ENCODE measurements at places on chromosomes 5 and 9. TPM values are rescaled to one million over a fixed set of nuclear protein-coding genes. Genes with fewer than 3 reads are reported as not detected.

Gene PLPPR1
- total RNA-seq, result not detected

- no peak for DNase-seq
Observed at GRCh38 chr5:107951309-107951708, 280.6 kb upstream of the EFNA5 start.

DNA sequence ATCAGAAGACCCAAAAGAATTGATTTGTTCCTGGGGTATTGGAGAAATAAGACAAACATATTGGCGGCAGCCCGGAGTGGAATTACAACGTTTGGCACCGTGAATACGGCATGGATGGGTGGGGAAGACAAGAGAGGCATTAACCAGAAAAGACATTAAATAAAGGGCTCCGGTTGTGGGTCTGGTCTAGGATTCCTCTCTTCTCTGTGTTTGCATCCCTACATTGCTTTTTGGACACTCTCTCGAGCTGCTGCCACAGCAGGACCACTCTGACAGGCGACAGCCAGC, 138.7 kb upstream of the PALM2AKAP2 start:
- DNase-seq, result no peak

Gene TDRD7
- total RNA-seq, result 3.0 TPM

DNA sequence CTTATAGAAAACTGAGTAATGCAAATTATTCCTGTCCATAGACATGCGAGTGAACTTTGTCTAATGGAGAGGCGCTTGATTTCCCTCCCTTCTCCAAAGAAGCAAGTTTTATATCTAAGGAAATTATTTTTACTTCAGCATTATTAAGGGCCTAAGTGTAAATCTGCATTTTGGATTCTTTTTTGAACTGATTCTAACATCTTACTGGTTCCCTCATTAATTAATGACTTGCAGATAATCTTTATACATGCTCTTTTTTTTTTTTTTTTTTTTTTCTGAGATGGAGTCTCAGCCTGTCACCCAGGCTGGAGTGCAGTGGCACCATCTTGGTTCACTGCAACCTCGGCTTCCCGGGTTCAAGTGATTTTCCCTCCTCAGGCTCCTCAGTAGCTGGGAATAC, 209.5 kb downstream of the TLE4 start:
- no peak for DNase-seq

- DNase-seq, result no peak
Observed at GRCh38 chr9:96343515-96344360, 39.8 kb downstream of the SLC35D2 start.

All from ascending aorta (tissue), 2 donors.